ENCODE measurements at places on chromosomes 13 and 19. TPM values are rescaled to one million over a fixed set of nuclear protein-coding genes. Genes with fewer than 3 reads are reported as not detected.

The RYR1 gene
- total RNA-seq = under 0.01 TPM

GRCh38 chr13:48661107-48661506, 7.4 kb downstream of the CYSLTR2 start:
- no peak for DNase-seq

DNA sequence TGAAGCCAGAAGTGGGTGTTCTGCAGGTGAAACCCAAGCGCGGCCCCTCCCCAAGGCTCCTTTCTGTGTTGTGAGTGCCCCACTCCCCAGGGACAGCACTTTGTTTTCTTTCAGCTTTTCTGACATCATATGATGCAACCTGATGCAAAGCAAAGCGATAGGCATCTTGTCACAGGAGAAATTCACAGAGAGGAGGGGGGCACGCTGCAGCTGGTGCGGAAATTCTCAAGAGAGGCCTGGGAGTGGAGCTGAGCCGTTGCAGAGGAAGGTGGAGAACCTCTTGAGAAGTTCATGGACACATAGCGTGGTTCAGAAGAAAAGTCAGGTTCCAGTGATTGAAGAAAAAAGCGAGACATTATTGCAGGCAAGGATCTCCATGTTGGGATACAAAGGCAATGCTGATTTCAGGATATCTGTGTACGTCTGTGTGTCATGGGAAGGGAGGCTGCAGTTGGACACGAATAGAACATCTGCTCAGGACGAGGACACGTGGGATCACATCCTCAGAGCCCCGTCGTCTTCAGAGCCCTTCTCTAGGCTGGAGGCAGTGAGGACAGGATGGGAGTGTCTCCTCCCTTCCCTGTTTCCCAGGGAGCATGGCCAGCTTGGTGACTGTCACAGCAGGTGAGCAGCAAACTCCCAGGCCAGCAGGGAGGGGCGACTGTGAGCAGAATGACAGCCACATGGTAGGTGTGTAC, 79.2 kb downstream of the IRS2 start:
- DNase-seq = no peak

The ZNF567 gene
- 6.6 TPM for total RNA-seq

GRCh38 chr13:89846926-89847585, 1500.4 kb upstream of the MIR17HG start:
- no peak for DNase-seq

DNA sequence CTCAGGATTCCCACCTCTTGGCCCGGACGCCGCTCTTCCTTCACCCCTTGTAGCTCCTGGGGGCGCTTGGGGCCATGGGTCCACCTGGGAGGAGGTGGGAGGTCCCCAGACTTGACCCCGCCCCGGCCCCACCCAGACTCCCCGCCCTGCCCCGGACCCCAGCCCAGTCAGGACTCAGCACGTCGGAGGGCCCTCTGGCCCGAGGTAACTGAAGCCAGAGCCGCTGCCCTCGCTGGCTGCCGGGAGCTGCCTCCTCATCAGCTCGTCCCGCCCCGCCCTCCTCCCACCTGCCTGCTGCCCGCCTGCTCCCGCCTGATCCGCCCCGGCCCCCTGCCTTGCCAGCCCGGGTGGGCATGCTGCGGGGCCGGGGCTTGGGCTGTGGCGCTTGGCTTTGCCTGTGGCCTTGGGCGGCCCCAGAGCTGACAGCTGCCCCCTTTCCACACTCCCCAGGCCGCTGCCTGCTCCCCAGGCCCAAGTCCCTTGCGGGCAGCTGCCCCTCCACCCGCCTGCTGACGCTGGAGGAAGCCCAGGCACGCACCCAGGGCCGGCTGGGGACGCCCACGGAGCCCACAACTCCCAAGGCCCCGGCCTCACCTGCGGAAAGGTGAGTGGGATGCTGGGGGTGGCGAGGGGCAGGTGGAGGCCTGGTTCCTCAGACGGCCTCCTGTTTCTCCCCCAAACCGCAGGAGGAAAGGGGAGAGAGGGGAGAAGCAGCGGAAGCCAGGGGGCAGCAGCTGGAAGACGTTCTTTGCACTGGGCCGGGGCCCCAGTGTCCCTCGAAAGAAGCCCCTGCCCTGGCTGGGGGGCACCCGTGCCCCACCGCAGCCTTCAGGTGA, 9.4 kb downstream of the ARHGAP33 start:
- no peak for DNase-seq

The LILRB1 gene
- not detected for total RNA-seq

DNA sequence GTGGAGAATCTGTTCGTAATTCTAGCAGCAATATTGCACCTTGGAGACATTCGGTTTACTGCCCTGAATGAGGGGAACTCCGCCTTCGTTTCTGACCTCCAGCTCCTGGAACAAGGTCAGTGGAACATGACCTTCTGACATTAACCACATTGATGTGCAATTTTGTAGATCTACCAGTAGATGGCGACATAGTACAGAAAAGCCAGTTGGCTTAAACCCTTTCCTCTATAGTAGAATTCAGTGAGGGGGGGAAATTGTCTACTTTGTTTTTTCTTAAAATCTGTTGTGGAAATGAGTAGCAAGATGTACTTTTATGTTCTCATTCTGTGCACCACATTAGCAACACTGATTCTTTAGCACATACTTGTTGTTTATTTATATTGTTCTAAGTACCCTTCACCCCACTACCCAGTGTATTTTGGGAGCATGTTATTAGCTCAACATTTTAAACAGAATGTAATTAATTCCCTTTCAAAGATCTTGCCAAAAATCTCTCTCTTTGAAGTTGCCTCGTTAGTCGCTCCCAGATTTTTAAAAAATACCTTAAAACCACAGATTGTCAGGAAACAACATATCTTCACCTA, 332.2 kb downstream of the MYO16 start:
- peak; percentile 73 for DNase-seq

DNA sequence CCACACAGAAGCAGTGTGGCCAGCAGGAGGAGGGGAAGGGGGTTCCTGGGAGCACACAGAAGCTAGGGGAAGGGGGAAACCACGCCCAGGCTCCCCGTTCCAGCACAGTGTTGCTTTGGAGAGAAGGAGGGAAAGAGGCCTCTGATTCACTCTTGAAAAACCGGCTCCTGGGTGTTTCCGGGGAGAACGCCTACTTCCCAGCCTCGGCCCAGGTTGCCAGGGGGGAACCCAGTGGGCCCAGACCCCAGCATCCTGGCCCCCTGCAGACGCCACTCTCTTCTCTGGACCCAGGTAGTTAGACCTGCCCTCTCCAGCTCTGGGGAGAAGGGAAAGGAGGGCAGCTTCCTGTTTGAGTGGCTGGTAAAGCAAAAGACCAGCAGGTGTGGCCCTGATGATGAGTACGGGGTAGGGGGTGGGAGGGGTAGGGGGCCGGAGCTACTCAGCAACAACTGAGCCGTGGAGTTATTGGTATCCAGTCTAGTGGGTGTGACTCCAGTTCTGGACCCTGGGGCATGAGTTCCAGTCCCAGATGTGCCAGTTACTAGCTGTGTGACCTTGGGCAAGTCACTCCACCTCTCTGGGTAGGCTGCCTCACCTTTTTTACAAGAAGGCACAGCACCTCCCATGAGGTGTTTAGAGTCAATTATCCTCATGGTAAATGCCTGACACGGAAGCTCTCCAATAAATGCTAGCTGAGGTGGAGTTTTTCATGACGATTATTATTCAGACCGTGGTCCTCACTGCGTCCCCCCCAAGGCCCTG, 836 bp downstream of the GIPC1 start:
- DNase-seq = no peak

DNA sequence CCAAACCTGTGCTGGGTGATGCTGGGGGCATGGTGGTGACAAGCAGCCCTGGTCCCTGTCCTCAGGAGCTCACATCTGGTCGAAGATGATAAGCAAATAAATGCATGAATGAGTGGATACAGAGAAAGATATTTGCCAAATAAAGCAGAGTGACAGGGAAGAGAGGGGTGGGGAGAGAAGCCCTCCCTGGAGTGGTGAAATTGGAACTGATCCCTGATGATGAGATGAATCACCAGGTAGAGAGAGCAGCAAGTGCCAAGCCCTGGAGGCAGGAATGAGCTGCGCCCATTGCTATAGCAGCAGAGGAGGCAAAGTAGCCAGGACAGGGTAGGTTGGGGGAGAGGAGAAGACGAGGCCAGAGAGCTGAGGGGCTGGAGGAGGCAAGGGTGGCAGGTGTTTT, 13.7 kb downstream of the FXYD5 start:
- DNase-seq = no peak

DNA sequence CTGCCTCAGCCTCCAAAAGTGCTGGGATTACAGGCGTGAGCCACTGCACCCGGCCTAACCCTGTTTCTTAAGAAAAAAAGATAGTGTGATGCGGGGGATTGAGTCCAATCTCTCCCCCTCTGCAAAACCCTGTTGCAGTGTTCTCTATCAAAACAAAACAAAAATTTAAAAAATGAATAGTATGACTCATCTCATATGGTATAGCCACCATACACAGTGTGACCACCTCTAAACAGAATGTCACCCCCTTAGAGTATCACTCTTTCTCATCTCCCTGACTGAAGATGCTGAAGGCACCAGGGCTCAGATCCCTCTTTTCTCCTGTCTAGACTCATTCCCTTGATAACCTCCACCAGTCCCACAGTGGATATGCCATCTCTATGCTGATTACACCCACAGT, 6.8 kb upstream of the ERF start:
- DNase-seq = no peak

- DNase-seq = no peak
These were observed 799.7 kb downstream of the DACH1 start for GRCh38 chr13:71067165-71067815.

- DNase-seq = no peak
These were observed 332.4 kb downstream of the DNAJC15 start for GRCh38 chr13:43355774-43356173.

DNA sequence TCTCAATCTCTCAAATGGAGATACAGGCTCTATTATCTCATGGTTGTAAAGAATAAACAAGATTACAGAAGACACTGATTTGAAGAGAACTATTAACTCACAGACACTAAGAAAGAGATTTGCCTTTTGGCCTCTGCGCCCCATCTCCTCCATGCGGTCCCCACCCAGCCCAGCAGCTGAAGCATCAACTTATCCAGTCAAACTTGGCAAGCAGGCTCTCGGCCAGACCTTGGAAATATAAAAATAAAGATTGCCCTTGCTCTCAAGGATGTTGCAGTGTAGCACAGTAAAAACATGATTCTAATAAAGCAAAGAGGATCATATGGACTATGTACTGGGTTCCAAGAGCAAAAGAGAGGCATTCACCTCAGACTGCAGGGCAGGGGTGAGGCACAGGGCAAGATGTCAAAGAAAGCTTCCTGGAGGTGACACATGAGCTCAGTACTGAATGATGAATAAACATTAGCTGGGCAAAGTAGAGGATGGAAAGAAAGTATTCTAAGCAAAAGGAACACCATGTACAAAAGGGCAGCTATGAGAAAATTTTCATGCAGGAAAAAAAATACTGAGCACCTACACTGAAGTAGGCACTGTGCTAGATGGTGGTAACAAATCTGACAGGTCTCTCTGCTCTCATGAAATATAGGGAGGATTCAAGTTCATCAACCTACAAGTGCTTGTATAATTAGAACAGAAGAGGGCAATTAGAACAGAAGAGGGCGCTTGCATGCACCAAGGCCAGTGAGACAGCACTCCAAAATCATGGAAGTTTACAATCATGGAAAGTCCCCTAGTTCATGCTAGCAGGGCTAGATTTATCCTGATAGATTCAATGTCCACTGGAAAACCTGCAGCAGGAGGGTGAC, 85.0 kb downstream of the SACS start:
- DNase-seq = peak; percentile 5

The NLRP4 gene
- total RNA-seq = not detected

- no peak for DNase-seq
These were observed 65.1 kb upstream of the ZNF724 start for GRCh38 chr19:23315286-23315685.

The SHISA7 gene
- not detected for total RNA-seq

The CERS4 gene
- 2.1 TPM for total RNA-seq

- DNase-seq = no peak
These were observed 324.8 kb upstream of the PCDH9 start for GRCh38 chr13:67554746-67555452.

- peak; percentile 65 for DNase-seq
These were observed 843 bp downstream of the ANO8 start for GRCh38 chr19:17333611-17334413.

The HCN2 gene
- total RNA-seq = 0.08 TPM

The DPRX gene
- not detected for total RNA-seq

The DNAJC15 gene
- 18.7 TPM for total RNA-seq

- no peak for DNase-seq
These were observed 2.5 kb downstream of the SGCG start for GRCh38 chr13:23183292-23183691.

DNA sequence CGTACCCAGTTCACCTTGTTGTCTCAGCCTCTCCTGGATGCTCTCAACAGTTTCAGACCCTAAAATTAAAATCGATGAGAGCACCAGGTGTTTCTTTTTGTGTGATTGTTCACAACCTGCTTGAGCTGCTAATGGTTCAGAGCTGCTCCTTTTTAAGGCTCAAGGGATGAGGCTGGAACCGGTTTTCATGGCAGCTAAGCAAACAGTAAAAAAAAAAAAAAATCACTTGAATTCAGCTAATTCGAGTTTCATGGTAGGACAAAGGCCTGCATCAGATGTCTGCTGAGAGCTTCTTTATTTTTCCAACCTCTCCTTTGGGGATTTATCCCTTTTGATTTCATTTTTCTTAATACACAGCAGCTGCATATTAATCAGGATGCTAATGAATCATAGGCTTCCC, 6.5 kb downstream of the SYCE2 start:
- no peak for DNase-seq

The OR7A5 gene
- total RNA-seq = not detected

- peak; percentile 20 for DNase-seq
These were observed 41.2 kb upstream of the TNFSF11 start for GRCh38 chr13:42532561-42533335.

DNA sequence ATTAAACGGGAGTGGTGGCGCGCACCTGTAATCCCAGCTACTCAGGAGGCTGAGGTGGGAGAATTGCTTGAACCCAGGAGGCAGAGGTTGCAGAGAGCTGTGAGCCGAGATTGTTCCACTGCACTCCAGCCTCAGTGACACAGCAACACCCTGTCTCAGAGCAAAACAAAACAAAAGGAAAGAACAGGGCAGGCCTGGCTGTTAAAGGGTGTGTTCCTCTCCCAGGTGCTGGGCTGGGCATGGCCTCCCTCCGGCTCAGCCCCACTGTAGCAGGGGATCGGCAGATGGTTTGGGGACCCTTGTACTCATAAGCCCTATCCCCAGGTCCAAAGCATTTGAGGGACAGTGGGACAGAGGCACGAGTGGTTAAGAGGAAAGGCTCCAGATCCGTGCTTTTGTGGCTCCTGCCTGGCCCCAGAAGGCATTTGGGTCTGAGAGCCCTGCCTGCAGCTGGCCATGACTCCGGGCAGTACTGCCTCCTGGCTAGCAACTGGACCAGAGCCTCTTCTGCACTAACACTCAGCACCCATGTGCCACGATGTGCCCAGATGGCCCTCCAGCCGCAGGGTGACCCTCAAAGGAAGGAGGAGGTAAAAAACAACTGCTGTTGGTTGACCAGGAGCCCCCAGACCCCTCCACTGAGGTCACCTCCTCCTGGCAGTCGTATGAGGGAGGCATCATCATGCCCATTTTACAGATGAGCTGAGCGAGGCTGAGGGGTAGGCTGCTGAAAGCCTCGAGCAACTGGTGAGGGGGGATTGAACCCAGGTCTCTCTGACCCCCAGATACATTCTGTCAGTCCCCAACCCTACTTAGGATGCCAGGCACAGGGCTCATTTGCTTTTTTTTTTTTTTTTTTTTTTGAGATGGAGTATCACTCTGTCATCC, 10.0 kb downstream of the RFX1 start:
- no peak for DNase-seq

- peak; percentile 1 for DNase-seq
These were observed 162.1 kb upstream of the MIR17HG start for GRCh38 chr13:91185294-91185863.

All from fibroblast of the aortic adventitia (primary cell).